ENCODE measurements at places on chromosomes 11 and 22.

GRCh38 chr11:19442554-19442910 is 201.8 kb upstream of the E2F8 start:
- DNase-seq = no peak

DNA sequence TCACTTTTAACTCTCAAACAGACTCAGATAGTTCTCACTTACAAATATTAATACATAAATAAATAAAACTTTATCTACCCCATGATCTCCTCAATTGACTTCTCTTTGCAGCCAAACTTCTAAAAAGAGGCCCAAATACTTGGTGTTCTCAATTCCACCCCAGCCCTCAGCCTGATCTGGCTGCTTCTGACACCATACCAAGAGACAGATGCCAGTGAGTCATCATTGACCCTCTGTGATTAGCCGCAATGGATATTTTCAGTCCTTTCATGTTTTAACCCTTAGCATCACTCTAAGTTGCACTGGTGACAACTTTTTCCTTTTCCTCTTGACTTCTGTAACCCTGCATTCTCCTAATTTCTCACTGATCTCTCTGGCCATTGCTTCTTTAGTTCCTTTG is 184.1 kb upstream of the ARHGAP20 start:
- DNase-seq = no peak

- no peak for DNase-seq
These were observed 743.5 kb downstream of the BRD1 start for GRCh38 chr22:49084206-49084605.

DNA sequence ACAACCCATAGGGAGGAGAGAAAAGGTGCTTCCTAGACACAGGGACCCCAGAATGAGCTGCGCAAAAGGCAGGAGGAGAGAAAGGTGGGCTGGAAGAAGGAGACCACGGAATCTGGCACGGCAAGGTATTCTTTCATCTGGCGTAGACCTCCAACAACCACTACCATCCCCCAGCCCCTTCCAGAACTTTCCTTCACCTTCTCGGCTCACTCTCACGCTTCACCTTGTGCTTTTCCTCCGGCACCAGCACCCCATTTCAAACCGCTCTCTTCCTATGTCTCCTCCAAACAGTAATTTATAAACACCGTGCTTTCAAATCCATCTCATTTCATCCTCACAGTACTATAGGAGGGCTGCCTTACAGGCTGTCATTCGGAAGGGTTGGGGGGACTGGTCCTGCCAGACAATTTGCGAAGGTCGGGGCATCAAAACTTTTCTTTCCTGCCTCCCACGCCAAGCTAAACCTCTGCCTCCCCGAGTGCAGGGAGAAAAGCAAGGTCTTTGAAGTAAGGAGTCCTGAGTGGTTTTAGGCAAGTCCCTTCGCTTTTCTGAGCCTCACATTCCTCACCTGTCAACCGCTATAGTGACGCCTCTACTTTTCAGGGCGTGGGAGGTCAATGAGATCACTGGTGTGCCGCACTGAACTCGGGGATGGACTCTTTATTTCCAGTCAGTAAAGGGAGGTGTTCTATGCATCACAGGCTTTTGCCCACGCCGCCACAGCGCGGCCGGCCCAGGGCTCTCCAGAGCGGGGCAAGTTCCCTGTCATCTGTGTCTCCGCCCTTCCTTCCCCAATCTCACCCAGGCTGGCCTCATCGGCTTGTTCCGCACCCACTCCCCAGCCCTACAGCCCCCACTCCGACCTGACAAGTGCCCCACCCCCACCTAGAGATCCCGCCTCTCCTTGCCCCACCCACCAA is 800 bp downstream of the KCTD21 start:
- DNase-seq = peak; percentile 58

DNA sequence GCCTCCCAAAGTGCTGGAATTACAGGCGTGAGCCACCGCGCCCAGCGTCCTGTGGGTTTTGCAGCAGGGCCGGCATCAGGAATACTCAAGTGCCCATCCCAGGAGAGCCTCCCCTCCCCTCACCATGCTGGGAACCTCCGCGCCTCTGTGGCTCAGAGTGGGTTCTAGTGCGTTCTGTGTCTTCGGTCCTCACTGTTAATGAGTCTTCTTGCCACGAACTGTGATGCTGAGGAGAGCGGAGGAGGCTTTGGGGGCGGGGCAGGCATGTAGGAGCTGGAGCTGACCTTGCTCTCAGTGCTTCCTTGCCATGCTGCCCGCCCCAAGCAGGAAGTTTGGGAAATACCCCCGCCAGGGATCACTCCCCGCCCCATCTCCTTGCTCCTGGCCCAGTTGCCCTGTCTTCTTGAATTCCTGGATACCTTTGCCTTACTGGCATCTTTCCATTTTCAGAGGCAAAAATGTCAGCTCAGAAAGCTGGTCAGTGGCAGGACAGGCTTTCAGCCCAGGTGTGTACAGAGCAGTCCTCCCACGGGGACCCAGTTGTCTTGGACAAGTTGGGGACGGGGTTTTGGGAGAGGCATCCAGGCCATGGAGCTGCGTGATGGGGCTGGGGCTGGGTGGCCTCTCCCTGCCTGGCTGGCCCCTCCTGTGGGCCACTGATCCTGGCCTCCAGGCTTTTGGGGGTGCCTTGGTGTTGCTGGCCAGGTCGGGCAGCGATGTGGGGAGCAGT is 5.1 kb downstream of the GRAMD4 start:
- DNase-seq = no peak

DNA sequence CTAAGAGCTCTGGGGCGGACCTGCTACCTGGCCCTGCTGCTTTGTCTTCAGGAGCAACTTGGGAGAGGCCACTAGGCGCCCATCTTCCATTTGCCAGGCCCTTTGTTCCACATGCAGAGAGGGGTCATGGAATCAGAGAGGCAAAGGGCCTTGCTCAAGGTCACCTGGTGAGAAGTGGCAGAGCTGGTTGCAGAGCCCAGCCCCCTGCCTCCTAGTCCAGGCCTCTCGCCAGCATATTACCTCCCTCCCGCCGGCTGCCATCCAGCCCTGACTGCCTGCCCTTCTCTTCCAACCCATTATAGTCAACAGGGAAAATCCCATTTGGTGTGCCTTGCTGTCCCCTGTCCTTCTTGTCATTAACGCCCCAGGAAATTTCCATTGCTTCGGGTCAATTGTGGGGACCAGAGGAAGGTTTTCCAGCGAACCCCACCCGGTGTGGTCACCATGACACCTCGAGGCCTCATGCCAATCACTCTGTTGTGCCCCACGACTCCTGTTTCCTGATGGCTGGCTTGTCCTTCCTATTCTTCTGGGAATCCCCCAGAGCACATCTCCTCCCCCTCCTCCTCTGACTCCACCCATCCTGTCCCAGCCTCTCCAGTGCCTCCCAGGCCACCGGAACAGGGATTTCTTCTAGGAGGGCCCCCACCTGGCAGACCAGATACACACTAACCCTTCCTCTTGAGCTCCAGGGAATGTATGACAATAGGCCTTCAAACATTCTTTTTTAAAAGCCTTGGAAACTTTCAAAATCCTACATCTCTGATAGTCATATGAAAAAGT is 77.0 kb downstream of the NECTIN1 start:
- no peak for DNase-seq

Measured in effector CD8-positive, alpha-beta T cell (primary cell).